ENCODE measurements at places on chromosomes 16 and 17.

GRCh38 chr17:4333041-4333440, 33.4 kb downstream of the UBE2G1 start:
- no peak for DNase-seq

DNA sequence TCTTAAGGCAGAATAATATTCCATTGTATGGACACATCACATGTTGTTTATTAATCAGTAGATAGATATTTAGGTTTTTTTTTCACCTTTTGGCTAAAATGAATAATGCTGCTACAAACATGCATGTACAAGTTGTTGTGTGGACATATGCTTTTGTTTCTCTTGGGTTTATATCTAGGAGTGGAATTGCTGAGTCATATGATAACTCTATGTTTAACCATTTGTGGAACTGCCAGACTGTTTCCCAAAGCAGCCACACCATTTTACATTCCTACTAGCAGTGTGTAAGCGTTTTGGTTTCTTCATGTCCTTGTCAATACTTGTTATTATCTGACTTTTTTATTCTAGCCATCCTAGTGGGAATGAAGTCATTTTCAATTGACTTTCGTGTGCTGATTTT, 21.3 kb downstream of the CYLD start:
- DNase-seq: no peak

- DNase-seq: no peak
These were observed 74.8 kb upstream of the GRIN2A start for GRCh38 chr16:10256784-10257641.

- DNase-seq: no peak
These were observed 242.9 kb downstream of the FTO start for GRCh38 chr16:53946746-53947386.

GRCh38 chr16:81711657-81712319, 67.3 kb upstream of the PLCG2 start:
- no peak for DNase-seq

- no peak for DNase-seq
These were observed 1171.0 kb upstream of the GOT2 start for GRCh38 chr16:59905131-59905530.

DNA sequence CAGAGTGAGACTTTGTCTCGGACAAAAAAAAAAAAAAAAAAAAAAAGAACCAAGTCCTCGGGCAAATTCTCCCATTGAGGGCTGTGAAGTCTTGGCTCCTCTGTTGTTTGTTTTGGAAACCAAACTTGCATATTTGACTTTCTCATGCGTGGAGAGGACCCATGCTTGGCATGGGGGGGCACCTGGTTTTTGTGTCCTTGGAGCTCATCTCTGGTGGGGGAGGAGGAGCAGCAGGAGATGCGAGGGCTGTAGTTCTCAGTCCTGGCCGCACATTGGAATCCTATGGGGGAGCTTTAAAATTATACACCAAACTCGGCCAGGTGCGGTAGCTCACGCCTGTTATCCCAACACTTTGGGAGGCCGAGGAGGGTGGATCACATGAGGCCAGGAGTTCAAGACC, 74.5 kb downstream of the ABCC6 start:
- no peak for DNase-seq

DNA sequence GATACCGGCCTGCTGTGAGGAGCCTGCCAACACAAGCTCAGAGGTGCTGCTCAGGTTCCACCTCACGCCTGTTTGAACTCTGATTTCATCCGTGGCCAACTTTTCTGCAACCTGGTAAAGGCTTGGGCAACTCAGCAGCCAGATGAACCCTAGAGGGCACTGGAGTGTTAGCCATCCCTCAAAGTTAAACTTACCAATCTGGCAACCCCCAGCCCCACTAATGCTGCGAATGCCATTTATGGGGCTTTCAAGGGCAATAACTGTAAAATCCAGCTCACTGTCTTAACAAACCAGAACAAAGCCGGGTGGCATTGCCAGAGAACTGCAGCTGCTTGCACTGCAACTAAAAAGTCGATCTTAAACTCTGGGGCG, 105.5 kb downstream of the AXIN2 start:
- DNase-seq: no peak

- DNase-seq: no peak
These were observed 194.3 kb downstream of the HS3ST3A1 start for GRCh38 chr17:13407381-13407780.

DNA sequence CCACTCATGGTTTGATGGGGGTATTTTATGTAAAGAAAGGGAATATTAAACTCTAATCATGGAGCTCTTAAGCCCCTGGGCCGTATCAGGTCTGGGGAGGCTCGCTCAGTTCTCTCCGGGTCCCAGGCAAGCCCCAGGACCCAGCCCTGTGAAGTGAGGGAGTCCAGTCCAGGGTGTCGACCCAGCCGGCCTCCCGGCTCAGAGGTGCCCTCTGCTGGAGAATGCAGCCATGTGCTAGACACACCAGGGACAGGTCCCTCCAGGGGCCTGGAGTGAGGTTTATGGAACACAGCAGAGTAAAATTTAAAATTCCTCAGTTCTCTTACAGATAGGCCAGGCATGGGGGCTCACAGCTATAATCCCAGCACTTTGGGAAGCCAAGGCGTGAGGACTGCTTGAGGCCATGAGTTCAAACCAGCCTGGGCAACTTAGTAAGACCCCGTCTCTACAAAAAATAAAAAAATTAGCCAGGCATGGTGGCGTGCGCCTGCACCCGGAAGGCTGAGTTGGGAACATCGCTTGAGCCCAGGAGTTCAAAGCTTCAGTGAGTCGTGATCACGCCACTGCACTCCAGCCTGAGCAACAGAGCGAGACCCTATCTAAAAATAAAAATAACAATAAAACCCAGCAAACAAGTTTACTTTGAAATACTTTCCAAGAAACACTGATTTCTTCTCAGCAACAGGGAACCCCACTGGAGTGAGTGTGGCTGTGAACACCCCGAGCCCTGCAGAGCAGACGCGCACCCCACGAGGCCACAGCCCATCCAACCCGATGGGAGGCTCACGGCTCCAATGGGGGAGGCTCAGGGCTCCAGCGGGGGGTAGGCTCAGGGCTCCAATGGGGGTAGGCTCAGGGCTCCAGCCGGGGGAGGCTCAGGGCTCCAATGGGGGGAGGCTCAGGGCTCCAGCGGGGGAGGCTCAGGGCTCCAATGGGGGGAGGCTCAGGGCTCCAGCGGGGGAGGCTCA, 72.2 kb downstream of the ZNF778 start:
- DNase-seq: no peak

- no peak for DNase-seq
These were observed 231.2 kb downstream of the CPPED1 start for GRCh38 chr16:12572316-12572985.

DNA sequence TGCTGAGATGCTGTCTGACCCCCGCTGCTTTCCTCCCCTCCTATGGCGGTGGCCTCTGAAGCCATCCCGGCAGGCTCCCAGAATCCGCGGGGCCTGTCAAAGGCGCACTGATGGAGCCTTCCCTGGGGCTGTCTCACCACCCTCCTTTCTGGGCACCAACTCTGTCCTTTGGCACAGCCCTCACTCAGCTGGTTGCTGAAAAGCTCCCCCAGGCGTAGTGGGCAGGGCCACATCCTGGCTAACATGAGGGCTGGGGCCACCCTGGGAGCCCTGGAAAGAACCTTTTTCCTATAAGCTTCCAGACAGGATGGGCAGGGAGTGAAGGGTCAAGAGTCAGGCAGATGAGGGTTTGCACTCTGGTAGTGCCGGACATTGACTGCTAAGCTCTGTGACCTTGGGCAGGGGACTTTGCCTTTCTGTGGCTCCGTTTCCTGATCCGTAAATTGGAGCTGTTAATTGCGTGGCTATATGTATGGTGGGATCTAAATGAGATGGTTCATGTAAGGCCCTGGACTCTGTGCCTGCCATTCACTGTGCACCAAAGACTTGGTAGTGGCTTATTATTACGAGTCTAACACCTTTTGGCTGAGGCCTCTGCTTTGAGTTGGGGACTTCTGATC, 27.6 kb upstream of the LASP1NB start:
- no peak for DNase-seq

GRCh38 chr17:43219746-43220380, 8.2 kb downstream of the TMEM106A start:
- DNase-seq: no peak

DNA sequence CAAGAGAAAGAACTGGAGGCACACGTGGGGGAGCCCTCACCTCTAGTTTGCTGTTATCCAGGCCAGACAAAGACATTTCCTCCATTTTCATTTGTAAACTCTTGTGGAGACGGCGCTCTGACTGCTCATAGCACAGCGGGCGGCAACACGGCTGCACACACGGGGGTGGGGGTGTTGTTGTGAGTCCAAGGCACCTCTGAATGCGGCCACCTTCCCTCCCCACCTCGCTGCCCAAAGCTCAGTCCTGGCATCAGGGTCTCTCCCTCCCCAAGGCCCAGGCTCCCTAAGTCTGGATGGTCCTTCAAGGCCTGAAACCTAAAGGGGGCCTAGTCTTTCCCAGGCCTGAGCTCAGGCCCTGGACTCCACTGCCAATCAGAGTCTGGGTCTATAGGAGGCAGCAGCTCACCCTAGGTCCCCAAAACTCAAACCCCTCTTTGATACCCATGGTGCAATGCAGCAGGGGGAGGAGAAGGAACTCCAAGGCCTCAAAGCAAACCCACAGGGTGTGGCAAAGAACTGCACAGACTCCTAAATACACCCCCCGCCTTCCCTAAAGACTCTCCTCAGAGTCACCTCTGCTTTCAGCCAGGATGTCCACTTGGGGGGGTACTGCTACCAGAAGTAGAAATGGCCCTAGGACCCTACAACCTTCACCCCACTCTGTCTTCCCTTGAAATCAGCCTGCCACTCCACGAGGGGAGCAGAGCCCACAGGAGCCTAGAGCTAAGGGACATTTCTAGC, 1.5 kb downstream of the ATXN7L3 start:
- no peak for DNase-seq

GRCh38 chr16:17448640-17449638, 21.8 kb downstream of the XYLT1 start:
- DNase-seq: no peak

GRCh38 chr16:75927810-75928209, 201.5 kb upstream of the CPHXL start:
- no peak for DNase-seq

GRCh38 chr17:78568494-78569115, 8.6 kb downstream of the DNAH17 start:
- no peak for DNase-seq

GRCh38 chr16:88941913-88942909, 34.8 kb downstream of the CBFA2T3 start:
- DNase-seq: no peak

GRCh38 chr16:81201267-81201666, 37.2 kb upstream of the BCO1 start:
- DNase-seq: no peak

DNA sequence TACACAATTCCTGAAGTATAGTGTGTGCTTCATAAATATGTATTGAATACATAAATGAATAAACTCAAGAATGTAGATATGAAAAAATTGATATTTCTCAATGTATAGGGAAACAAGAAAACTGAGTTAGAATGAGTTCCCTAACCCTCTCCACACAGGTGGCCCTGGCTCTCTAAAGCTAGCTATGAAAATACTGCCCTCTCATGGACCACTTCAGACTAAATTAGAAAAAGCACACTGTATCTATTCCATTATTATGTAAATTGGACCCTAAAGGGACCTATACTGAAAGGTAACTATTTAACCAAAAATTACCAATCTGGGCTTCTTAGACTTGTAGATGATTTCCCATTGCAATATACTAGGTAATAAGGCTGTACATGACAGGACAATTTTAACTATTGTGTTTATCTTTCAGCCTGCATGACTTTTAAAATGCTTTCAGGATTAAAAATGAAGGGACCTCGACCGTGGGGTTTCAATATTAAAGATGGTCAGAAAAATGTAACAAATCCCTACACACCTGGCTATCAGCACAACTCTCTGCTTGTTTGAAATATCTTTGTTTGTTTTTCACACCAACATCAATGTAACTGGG, 672.5 kb upstream of the KIF2B start:
- no peak for DNase-seq

DNA sequence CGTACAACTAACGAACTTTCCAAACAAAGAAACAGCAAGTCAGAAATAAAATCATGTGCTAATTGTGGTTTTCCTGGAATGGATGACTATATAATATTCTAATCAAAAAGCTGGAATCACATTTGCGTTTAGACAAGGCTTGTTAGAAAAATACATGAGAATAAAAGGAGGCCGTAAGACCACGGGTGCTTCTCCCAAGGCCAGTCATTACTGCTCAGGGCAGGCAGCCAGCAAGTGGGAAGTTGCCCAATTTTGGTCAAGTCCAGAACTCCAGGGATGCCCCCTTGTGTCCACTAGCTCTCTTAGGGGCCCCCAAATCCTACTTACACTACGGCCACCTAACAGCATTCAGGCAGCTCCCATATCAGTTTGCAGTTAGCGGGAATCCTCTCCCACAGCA, 25.9 kb upstream of the LYRM9 start:
- no peak for DNase-seq

DNA sequence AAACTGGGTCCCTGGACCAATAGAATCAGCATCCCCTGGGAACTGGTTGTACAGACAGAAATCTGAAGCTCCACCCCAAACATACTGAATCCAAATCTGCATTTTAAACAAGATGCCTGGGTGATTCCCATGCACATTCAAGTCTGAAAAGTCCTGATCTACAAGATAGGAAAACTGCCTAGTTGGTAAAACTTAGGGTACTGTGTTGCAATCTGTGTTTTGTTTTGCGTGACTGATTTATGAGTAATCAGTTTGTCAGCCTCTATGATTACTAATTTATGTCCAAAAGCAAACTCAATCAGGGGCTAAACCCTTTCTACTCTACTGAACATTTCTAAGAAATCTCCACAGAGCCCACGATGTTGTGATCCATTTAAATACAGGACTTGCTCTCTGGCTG, 103.8 kb downstream of the YPEL2 start:
- no peak for DNase-seq

GRCh38 chr17:36527621-36528250, 6.9 kb downstream of the MYO19 start:
- DNase-seq: no peak

DNA sequence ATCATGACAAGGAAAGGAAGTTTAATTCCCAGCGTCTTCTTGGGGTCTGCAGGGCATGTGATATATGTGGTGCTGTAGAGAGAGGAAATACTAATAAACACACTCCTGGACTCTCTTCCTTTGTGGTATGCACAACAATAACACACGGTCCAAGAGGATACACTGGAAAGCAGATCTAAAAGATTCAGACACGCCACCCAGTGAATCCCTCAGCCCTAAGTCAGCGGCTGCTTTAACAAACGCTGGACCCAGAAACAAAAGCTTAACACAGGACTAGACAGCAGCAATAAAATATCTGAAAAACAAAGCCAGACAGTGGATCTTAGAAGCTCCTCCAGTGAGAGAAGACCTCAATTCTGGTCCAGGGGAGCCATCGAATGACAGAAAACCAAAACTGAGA, 13.1 kb downstream of the CFAP20 start:
- DNase-seq: no peak

- no peak for DNase-seq
These were observed 8.8 kb downstream of the ITGAL start for GRCh38 chr16:30481381-30481780.

- no peak for DNase-seq
These were observed 19.1 kb upstream of the NTN1 start for GRCh38 chr17:9002227-9002605.

GRCh38 chr17:28717578-28718332, at the start of gene RAB34:
RAB34 (minus strand) TSS chr17:28717868; CDS start chr17:28717266, 602 bp downstream.
- no peak for DNase-seq

Measured in cortex of kidney (tissue), 1 donor.